ENCODE measurements at places on chromosomes 12 and 14. TPM values are rescaled to one million over a fixed set of nuclear protein-coding genes. Genes with fewer than 3 reads are reported as not detected.

- DNase-seq: no peak
These were observed 49.5 kb upstream of the RTRAF start for GRCh38 chr14:51939755-51940301.

DNA sequence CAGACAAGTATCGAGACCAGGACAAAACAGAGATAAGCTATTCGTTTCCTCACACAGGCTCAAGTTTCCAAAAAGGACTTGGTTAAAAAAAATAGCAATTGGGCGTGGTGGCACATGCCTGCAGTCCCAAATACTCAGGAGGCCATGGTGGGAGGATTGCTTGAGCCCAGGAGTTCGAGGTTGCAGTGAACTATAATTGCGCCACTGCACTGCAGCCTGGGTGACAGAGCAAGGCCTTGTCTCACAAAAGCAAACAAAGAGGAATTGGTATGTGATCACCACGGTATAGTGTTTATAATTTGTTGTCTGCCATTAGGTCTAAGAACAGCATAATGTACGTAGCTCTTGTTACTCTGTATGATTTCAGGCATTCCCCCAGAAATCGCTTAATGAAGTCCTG lies 175.3 kb downstream of the DERA start:
- DNase-seq: no peak

DNA sequence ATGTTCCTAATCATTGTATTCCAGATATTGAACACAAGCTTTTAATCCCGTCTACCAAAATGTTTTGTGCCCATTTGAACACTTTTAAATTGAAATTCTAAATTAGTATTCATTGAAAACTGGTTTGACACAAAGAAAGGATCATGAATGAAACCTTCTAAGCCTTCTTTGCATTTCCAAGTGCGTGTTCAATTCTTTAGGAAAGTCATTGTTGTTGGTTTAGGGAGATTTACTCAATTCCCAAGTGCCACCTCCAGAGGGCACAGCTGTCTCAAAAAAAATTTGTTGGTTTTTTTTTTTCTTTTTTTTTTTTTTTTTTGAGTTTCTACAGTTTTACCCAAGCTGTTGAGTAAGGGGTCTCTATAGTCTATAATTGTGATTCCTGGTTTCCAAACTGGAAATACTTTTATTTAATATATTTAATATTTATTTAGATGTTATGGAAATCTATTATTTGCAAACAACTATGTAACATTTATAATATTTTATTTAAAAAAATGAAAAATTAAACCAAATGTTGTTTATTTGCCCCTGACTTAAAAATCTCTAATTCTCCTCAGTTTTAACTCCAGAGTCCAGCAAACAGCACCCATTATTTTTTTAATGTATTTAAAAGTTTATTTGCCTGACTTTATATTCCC lies 79.9 kb downstream of the NEDD1 start:
- no peak for DNase-seq

MYO1H gene
- not detected for total RNA-seq

TSPAN19 gene
- total RNA-seq: not detected

- DNase-seq: no peak
These were observed 3.6 kb downstream of the PAPLN start for GRCh38 chr14:73240816-73241480.

GRCh38 chr12:95169368-95169767 lies 47.9 kb downstream of the FGD6 start:
- peak; percentile 45 for DNase-seq

DNA sequence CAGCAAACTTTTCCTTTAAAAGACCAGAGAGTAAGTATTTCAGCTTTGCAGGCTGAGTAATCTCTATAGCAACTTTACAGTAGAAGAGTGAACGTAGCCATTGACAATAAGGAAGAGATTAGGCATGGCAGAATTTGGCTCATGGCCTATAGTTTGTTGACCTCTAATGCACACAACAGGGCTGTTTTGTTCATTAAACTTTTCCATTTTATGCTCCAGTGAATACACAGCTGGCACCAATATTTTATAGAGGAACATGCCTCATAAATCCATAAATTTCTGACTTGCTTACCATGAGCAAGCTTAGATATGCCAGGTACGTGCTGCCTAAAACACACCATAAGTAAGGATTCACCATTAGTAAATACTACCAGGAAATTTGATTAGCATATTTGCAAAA lies 609.0 kb upstream of the STXBP6 start:
- DNase-seq: no peak

MYF5 gene
- total RNA-seq: not detected

DNA sequence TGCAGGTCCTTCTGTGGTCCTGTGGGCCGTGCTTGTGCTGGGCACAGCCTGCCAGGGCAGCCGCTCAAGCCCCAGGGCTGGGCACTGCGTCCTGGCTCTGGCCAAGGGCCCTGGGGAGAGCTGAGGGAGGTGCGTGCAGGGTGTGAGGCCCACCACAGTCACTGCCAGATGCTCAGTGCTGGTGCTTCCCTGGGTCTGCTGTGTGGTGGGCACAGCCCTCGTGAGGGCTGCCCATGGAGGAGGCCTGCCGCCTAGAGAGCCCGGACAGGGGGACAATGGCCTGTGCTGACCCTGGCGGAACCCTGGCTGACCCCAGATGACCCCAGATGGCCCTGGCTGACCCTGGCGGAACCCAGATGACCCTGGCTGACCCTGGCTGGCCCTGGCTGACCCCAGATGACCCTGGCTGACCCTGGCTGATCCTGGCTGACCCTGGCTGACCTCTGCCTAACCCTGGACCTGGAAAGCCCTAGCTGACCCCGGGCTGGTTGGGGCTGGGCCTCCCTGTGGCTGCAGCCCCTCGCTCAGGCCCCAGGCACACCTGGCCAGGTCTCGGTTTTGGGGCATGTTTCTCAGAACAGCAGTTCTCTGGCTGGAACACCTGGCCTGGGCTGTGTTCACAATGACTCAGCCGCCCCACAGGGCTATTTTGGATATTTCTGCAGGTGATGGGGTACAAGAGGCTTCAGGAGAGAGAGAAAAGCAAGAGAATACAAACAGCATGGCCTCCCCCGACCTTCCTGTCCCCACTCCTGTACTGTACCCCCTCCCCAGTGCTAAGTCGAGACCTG lies 55.4 kb downstream of the TMEM121 start:
- no peak for DNase-seq

DNA sequence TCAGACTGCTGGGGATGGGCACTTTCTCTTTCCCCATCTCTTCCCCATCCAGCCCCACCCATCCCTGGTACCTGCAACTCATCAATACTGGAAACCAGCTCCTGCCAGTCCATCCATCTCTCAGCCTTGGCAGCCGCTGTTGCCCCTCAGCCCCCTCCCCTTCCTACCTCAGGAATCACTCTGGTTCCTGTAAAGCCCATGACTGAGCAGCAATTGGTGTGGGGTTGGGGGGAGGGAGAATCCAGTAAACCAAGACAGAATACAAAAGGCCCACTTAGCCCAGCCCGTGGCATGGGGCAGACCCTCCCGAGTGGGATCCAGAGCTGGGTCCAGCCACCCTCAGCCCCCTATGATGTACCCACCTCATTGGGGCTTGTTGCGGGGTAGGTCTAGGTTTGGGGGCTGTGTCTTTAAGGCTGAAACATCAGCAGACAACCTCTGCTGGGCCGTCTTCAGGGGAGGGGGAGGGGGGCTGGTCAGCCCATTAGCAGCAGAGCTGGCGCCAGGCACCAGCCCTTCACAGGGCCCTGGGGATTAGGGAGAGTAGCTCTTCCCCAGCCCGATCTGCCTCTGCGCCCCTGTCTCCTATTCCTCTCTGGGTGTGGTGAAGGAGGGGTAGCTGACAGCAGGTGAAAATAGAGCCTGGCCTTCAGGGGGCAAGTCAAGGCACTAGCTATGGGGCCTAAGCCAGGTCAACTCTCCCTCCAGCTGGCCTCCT lies 702 bp upstream of the PRPH start:
- DNase-seq: no peak

GRCh38 chr14:90093942-90094595 lies 32.3 kb downstream of the KCNK13 start:
- no peak for DNase-seq

DNA sequence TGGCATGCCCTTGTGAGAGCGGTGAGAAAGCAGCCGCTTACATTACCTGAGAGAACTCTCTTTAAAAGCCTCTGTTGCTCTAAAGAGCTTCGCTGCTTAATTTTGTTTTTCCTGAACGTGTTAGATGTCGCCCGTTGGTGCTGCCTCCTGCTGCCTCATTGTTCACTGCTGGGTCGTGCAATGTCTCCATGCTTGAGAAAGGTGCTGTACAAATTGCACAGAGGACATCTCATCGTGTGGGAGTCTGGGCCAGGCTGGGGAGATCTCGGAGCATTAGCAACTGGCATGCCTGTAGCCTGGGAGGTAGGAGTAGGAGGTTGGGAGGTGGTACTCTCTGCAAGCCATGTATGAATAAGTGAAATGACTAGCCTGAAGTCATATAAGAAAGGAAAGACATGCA lies 686.0 kb downstream of the NOVA1 start:
- no peak for DNase-seq

GRCh38 chr12:26193539-26193938 lies 1.8 kb upstream of the SSPN start:
- no peak for DNase-seq

TEP1 gene
- total RNA-seq: 7.4 TPM

GRCh38 chr14:56210571-56210970 lies 92.4 kb downstream of the PELI2 start:
- no peak for DNase-seq

DNA sequence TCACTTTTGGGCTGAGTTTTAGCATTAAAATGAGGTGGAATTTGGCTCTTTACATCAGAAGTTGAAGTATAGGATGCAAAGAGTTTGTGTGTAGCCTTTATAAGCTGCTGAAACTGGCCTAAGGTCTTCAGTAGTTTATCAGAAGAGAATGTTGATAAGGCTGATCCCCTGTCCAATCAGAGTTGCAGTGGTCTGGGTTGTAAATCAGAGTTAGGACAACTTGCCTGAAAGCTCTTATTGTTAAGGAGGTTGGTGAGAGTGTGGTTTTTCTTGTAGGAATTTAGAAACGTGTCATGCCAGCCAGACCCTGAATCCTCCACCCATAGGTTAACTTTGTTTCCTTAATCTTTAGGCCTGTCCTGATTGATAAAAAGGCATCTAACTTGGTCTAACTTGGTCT lies 143.5 kb downstream of the ST8SIA1 start:
- DNase-seq: no peak

DNA sequence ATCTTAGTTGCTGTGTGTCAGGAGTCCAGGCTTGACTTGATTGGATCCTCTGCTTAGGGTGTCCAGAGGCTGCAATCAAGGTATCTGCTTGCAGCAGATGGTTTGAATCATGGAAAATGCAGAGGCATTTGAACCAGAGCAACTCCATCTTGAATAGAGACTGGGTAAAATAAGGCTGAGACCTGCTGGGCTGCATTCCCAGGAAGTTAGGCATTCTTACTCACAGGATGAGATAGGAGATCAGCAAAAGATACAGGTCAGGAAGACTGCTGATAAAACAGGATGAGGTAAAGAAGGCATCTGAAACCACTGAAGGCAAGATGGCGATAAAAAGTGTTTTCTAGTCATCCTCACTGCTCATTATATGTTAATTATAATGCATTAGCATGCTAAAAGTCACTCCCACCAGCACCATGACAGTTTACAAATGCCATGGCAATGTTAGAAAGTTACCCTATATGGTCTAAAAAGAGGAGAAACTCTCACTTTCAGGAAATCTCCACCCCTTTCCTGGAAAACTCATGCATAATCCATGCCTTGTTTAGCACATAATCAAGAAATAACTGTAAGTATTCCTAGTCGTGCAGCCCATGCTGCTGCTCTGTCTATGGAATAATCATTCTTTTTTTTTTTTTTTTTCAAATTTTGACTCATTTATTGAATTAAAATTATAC lies 218.3 kb upstream of the CPNE8 start:
- no peak for DNase-seq

- no peak for DNase-seq
These were observed 8.1 kb downstream of the VAMP1 start for GRCh38 chr12:6462234-6462995.

DNA sequence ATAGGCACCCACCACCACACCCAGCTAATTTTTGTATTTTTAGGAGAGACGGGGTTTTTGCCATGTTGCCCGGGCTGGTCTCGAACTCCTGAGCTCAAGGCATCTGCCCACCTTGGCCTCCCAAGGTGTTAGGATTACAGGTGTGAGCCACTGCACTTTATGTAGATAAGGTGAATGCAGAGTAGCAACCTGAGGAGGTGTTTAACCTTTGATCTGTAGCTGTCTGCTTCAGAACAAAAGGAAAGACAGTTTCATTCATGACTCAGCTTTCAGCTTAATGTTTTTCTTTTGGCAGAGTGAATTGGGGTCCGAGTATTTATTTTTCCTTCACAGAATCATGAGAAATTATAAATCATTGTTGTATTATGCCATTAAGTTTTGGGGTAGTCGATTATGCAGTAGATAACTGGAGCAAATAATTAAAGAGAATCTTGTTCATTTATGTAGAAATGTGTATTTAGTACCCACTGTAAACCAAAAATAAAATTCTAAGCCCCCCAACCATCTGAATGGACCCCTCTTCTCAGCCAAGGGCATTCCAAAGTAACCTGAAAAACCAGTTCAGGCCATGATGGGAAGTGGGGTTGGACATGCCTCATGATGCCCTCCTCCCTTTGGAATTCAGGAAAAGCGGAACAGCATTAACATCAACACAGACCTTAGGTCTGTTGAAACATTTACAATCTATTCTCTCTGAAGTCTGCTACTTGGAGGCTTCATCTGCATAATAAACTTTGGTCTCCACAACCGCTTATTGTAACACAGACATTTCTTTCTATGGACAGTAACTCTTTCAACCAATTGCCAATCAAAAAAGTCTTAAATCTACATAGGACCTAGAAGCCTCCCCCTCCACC lies 10.7 kb upstream of the STX2 start:
- no peak for DNase-seq

GRCh38 chr14:54278087-54278486 lies 118.7 kb upstream of the CDKN3 start:
- DNase-seq: no peak

DNA sequence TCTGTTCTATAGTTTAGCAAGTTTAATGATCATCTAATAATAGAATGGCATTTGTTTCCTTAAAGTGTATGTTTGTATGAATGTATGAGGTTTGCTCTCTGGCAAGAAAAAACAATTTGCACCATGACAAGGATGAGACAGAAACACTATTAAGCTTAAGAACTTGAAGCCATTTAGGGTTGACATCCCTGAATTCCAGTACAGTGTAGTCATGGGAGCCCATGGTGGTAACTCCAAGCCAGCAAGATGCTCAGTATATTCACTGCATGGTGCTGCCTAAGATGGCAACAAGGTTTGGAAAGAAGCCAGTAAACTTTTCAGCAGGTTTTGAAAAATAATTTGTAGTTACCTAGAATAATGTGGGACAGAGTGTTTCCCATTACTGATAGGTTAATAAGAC lies 158.6 kb downstream of the PRIMA1 start:
- no peak for DNase-seq

- peak; percentile 49 for DNase-seq
These were observed 75.2 kb downstream of the PRIMA1 start for GRCh38 chr14:93712838-93713724.

All from MG63 (cell line).